ENCODE measurements at places on chromosomes 12 and 14.
A peak's percentile ranks its signal among the peaks of the same experiment; 100 is the strongest.

DNA sequence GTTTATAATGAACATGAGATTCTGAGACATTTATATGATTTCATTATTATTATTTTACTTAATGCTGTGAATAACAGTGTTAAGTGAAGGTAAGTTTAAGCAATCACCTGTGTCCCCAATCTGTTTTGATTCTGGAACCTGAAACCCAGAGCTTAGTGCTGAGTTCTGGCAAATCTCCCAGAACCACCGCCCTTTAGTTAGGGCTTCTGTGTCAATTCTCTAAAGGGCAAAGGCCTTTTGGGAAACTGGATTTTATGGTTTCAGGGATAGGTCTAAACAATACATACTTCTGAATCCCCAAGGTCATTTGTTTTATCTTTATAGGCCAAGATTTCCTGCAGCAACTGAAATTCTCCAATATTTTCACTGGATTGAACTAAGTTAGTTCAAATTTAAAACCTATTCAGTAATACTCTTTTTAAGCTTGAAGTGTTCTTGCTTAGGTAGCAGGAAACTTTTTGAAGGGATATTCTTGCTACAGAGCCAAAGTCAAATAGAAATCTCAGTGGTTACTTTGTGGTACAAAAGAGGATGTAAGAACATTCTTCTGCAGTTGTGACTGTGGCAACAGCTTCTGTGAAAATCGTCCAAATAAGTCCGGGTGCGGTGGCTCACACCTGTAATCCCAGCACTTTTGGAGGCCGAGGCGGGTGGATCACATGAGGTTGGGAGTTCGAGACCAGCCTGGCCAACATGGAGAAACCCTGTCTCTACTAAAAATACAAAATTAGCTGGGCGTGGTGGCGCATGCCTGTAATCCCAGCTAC lies 10.0 kb upstream of the PKP2 start:
- no peak overlapping the region for H3K27ac ChIP-seq
- DNase-seq = no peak
- no peaks in the 10 kb centered on the region for H3K4me1 ChIP-seq
- H3K36me3 ChIP-seq = no peaks in the 10 kb centered on the region
- no peak overlapping the region for H3K4me3 ChIP-seq

- peak within 1 kb of the TSS; percentile 83 for H3K4me3 ChIP-seq
- peak within 1 kb of the TSS; percentile 97 for H3K27ac ChIP-seq
- peaks cover 28% of the 10 kb centered on the region for H3K4me1 ChIP-seq
- peaks cover 30% of the 10 kb centered on the region for H3K36me3 ChIP-seq
Observed at GRCh38 chr12:6383572-6384498, at the start of gene LTBR. Gene LTBR (plus strand): TSS chr12:6384162. CDS start chr12:6384359, 197 bp downstream.

DNA sequence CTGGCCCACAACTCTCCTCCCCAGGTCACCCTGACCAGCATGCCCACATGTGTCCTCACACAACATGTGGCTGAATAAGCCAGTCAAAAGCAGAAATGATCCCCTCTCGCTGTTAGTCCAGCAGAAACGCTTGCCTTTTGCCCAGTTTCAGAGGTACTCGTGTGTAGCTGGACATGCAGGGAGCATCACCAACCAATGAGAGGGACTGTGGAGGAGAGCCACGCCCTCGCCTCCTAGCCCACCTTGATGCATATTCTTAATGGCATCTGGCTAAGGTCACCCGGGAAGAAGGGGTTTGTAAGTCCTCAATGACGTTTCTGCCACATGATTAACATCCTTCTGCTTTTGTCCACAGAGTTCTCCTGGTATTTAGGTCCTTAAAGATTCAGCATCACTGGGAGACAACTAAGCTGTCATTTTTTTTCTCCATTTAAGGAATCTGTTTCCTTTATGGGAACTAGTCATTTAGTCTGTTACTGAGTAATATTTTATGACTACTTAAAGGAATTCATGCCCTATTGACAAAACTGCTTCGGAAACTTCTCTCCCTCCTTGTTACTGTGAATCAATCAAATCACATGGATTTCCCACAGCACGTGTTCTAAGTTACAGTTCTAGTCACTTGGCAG lies 134.0 kb downstream of the GCH1 start:
- peaks cover 43% of the 10 kb centered on the region for H3K36me3 ChIP-seq
- no peaks in the 10 kb centered on the region for H3K27me3 ChIP-seq
- H3K4me3 ChIP-seq = no peak overlapping the region
- no peak for DNase-seq

- no peaks in the 10 kb centered on the region for H3K27me3 ChIP-seq
- DNase-seq = no peak
- no peaks in the 10 kb centered on the region for H3K4me1 ChIP-seq
- no peak overlapping the region for H3K4me3 ChIP-seq
- H3K36me3 ChIP-seq = no peaks in the 10 kb centered on the region
Observed at GRCh38 chr12:75754698-75755097, 243.3 kb upstream of the KRR1 start.

DNA sequence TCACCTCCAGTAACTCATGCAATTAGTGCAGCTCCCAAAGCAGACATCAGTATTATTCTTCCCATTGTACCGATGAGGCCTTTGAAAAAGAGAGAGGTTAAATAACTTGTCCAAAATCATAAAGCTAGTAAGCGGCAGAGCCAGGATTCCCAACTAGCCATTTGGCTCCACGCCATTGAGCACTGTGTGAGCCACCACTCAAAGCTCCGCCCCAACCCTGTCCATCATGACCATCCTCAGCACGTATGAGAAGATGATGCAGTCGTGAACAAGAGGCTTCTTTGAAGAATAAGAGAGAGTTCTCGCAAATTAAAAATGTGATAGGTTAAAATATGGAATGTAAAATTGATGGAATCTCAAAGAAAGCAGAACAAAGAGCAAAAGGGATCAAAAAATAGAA lies 14.6 kb downstream of the CLMN start:
- no peak overlapping the region for H3K4me3 ChIP-seq
- no peaks in the 10 kb centered on the region for H3K27me3 ChIP-seq
- no peak overlapping the region for H3K27ac ChIP-seq
- DNase-seq = no peak

DNA sequence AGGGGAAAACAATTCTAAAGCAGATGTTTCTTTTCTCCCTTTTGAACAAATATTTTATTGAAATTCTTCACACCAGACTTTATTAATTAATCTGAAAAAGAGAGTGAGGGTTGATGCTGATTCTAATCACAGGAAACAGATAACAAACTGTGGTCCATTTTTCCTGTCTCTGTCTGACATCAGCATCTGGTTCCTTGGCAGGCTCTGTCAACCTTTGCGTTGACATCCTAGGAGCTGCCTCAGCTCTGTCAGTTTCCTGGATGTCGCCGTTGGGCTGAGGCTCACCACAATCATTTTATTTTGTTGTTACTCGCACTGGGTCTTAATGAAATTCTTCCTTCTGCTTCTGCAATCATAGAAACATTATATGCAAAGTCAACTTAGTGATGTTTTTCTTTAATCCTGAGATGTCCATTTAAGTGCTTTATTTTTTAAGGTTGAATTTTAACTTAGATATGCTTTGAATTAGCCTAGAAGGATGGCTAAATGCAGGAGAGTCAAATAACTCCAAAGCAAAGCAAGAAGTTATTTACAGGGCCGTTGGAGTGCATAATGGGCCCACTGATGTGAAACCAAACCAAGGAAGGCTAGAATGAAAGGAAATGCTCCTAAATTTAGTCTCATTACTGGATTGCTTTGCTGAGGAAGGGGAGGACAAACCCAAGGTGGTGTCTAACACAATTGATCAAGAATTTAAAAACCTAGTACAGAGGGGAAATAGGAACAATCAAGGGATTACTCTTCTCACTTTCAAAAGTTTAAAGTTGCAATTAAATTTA lies 542.4 kb downstream of the FLRT2 start:
- no peak overlapping the region for H3K27ac ChIP-seq
- DNase-seq = no peak
- H3K4me1 ChIP-seq = no peaks in the 10 kb centered on the region
- H3K4me3 ChIP-seq = no peak overlapping the region
- H3K27me3 ChIP-seq = no peaks in the 10 kb centered on the region

DNA sequence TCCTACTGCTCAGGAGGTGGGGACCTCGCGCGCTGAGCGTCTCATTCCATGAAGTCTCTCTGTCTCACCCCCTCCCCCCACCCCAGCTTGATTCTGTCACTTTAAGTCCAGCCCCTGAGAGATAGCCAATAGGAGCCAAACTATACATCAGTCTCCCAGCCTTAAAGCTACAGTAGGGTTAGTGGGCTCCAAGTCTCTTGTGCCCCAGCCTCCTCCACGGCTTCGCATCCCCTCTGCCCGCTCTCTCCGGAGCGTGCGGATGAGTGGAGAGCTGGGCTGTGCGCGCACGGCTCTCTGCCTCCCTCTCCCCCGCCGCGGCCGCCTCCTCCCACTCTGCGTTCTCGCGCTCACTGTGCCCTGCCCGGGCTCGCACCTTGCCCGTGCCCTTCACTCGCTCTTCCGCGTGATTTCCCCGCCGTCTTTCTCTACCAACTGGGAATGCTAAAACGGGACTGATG lies at the start of gene ESRRB:
TSS of gene ESRRB (plus strand) at position 191 of the 458 bp plus-strand sequence. CDS start at position 456, 265 bp downstream.
- H3K36me3 ChIP-seq = no peaks in the 10 kb centered on the region
- DNase-seq = no peak
- H3K27ac ChIP-seq = no peak within 1 kb of the TSS
- H3K4me3 ChIP-seq = peak within 1 kb of the TSS; percentile 53
- H3K27me3 ChIP-seq = no peaks in the 10 kb centered on the region

GRCh38 chr14:23364164-23365035 lies 572 bp downstream of the EFS start:
- H3K27ac ChIP-seq = peak overlapping the region; percentile 61
- no peaks in the 10 kb centered on the region for H3K36me3 ChIP-seq
- H3K4me1 ChIP-seq = no peaks in the 10 kb centered on the region

GRCh38 chr12:257521-258321 lies 4.9 kb downstream of the SLC6A13 start:
- H3K4me3 ChIP-seq = no peak overlapping the region
- no peaks in the 10 kb centered on the region for H3K27me3 ChIP-seq
- no peak for DNase-seq
- H3K27ac ChIP-seq = no peak overlapping the region

DNA sequence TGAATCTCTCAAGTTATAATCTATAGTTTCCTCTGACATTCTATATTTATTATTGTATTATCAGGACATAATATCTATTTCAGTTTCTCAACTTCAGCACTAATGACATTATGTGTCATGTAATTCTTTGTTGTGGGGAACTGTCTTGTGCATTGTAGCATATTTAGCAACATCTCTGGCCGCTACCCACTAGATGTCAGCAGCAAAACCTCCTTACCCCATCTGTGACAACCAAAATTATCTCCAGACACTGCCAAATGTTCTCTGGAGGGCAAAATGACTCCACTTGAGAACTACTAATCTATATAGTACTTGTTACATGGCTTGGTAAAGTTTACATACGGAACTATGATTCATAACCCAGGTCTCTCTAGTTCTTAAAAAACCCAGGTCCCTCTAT lies 110.2 kb downstream of the RASSF9 start:
- H3K4me3 ChIP-seq = no peak overlapping the region
- H3K4me1 ChIP-seq = no peaks in the 10 kb centered on the region
- no peak for DNase-seq

- no peaks in the 10 kb centered on the region for H3K36me3 ChIP-seq
- DNase-seq = no peak
- no peak overlapping the region for H3K27ac ChIP-seq
- no peak overlapping the region for H3K4me3 ChIP-seq
- H3K4me1 ChIP-seq = no peaks in the 10 kb centered on the region
Observed at GRCh38 chr12:54882079-54882478, 27.8 kb downstream of the MUCL1 start.

DNA sequence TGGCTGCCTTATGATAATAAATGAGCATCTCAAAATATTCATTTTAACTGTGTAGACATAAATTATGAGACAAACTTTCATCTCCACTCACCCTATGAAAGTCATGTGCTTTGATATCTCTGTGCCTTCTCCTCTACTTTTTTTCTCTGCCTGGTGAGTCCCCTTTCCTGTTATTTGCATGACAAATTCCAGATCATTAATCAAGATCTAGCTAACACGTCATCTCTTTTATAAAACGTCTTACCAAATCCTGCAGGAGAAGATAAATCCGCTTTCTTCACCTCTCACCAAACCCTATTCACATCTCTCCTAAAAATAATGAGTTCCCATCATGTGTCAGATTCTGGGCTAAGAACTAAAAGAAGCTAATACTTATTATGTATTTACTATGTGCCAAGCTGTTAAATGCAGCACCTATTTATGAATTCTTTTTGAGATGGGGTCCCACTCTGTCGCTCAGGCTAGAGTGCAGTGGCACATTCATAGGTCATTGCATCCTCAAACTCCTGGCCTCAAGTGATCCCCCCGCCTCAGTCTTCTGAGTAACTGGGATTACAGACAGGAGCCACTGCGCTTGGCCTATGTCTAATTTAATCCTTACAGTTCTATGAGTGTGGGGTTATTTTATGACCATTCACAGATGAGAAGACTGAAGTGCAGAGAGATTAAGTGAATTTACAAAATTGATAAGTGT lies 26.7 kb downstream of the SPX start:
- H3K27ac ChIP-seq = peak overlapping the region; percentile 89
- H3K27me3 ChIP-seq = no peaks in the 10 kb centered on the region
- H3K36me3 ChIP-seq = no peaks in the 10 kb centered on the region

DNA sequence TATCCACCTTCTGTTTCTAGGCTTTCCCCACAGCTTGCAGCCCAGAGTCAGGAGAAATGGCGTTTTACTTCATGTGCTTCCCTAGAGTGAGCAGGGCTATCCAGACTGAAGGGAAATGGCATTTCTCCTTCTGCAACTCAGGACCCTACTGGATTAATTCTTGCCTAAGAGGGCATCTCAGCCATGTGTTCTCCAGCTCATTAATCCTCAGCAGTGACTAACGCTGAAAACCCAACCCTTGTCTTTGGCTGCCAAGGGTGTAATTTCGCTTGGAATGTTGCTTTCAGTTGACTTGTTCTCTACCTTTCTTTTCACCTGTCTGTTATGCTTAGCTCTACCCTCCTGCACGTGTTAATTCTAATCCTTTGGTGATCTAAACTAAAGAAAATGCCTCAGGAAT lies 21.0 kb upstream of the EMP1 start:
- H3K27me3 ChIP-seq = peaks cover 24% of the 10 kb centered on the region
- H3K27ac ChIP-seq = no peak overlapping the region
- peaks cover 4% of the 10 kb centered on the region for H3K4me1 ChIP-seq

- DNase-seq = no peak
- H3K4me3 ChIP-seq = no peak overlapping the region
- H3K36me3 ChIP-seq = no peaks in the 10 kb centered on the region
Observed at GRCh38 chr14:104392001-104392395, 187.6 kb upstream of the C14orf180 start.

DNA sequence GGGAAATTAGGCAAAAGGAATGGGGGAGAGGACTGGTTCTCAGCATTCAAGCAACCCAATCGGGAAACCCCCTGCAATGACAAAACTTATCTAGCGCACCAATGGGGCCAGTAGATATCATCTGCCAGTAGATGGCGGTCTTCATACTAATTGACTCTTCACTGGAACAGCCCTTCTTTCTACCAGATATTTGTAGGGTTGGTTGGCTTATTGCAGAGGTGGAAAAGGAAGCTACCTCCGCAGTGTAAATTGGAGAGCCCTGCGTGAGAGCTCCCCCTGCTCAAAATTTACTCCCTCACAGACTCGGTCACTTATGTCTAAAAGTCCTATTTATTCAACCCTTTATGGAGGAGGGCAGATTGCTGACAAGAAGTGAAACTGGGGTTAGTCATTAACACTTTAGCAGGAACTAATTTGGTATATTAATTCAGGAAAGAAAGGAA lies 166.1 kb upstream of the CCND2 start:
- H3K36me3 ChIP-seq = no peaks in the 10 kb centered on the region
- no peaks in the 10 kb centered on the region for H3K27me3 ChIP-seq
- no peaks in the 10 kb centered on the region for H3K4me1 ChIP-seq

- no peaks in the 10 kb centered on the region for H3K4me1 ChIP-seq
- peak; percentile 53 for DNase-seq
- no peak overlapping the region for H3K4me3 ChIP-seq
- H3K27ac ChIP-seq = no peak overlapping the region
- no peaks in the 10 kb centered on the region for H3K36me3 ChIP-seq
- H3K27me3 ChIP-seq = no peaks in the 10 kb centered on the region
Observed at GRCh38 chr12:110750784-110751461, 8.2 kb upstream of the PPP1CC start.
